ENCODE measurements at places on chromosomes 12 and 14.

GRCh38 chr14:30005114-30005808, 77.6 kb upstream of the PRKD1 start:
- no peak for DNase-seq

- no peak for DNase-seq
These were observed 304.1 kb downstream of the ACSS3 start for GRCh38 chr12:81381951-81382350.

GRCh38 chr12:49920241-49920914, 16.7 kb upstream of the FAIM2 start:
- DNase-seq = no peak

DNA sequence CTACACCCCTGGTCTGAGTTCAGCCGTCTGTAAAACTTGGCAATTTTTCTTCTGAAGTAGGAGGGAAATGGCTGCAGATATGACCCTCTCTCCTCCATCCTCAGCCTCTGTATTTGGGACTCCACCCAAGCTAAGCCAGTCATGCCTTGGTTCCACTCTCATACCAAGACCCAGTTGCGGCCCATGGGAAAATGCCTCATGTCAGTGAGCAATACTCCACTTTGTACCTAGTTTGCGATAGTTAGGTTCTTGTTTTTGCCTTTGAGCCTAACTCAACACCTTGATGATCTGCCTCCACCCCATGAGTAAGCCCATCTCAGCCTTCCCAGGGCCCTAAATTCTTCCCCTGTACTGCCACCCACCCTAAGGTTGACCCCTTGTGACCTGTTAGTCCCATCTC, 143.4 kb downstream of the HMGA2 start:
- DNase-seq = no peak

DNA sequence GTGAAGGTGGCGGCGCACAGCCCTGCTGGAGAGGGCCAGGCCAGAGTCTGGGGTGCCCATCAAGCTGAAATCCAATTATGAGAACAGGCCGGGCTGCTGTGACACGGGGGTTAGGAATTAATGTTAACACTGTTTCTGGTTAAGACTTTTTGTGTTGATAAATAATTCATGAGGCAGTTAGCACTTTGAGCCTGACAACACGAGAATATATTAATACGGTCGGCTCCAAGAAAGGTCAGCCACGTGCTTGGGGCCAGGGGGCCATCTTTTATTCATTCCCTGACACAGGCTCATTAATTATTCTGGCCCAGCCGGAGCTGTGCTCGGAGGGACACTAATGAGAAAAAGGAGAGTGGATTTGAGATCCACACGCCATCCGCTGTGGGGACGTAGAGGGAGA, 45.1 kb downstream of the FBRSL1 start:
- no peak for DNase-seq

GRCh38 chr12:80707126-80707829, at the start of gene MYF6:
Gene MYF6, plus strand, starts transcription at chr12:80707634. Its CDS starts 86 bp downstream, at chr12:80707720.
- DNase-seq = no peak

- no peak for DNase-seq
These were observed 12.5 kb upstream of the MARK3 start for GRCh38 chr14:103372552-103373304.

DNA sequence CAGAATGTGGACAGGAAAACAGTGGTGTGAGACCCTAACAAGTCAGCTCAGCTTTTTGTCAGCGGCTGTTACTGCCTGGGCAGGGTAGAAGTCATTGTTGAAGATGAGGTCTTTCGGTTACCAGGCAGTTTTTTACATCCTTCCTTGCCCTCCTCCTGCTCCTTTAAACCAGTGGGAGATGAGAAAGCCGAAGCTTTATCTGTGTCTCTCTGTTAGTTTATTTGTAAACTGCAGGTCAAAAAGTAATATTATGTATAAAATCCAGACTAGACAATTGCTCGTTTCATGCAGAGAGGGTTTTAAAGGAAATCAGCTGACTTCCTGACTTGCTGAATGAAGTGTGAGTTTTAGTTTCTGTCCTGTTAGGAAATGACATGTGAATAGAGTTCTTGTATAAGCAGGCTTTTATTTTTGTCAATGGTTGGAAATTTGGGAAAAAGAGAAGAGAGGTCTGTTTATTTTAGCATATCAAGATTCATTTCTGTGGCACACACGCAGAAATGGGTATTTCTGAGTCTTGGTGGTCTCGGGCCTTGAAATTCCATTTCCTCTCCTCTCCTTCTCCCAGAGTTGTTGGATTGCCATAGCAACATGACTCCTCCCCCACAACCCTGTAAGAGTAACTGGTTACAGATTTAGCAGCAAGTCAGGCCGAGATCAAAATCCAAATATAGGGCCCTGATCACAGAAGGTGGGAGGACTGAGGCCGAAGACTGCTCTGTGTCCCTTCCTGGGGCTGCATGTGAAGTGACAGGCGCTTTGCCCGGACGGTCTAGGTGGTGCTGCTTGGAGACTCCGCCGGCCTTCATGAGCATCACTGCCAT, 60.8 kb downstream of the SAMD4A start:
- DNase-seq = no peak

DNA sequence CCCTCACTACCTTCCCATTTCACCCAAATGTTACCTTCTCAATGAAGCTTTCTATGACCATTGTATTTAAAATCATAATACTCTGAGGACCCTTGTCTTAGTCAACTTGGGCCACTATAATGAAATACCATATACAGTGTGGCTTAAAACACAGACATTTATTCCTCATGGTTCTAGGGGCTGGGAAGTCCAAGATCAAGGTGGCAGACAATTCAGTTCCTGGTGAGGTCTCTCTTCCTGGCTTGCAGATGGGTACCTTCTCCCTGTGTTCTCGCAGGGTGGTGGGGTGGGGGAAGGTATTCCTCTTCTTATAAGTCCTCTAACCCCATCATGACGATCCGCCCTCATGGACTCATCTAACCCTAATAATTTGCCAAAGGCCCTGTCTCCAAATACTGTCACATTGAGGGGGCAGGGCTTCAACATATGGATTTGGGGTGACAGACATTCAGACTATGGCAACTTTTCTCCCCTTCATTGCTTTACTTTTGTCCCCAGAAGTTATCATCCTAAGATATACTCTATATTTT, 163.7 kb upstream of the PWP1 start:
- DNase-seq = no peak

DNA sequence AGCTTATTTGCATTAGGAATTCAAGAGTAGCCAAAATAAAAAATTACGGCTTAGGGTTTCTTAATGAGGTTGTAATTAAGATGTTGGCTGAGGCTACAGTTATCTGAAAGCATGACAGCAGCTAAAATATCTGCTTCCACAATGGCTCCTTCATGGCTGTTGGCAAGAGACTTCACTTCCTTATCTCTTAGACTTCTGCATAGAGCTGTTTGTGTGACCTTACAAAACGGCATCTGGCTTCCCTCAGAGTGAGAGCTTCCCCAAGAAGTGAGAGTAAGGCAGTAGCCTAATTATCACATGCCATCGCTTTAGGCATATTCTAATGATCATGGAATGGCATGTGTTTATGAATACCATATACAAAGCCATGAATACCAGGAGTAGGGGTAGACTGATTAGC, 57.6 kb downstream of the CCDC59 start:
- DNase-seq = no peak

GRCh38 chr12:130669205-130669557, 46.9 kb downstream of the RIMBP2 start:
- DNase-seq = no peak

DNA sequence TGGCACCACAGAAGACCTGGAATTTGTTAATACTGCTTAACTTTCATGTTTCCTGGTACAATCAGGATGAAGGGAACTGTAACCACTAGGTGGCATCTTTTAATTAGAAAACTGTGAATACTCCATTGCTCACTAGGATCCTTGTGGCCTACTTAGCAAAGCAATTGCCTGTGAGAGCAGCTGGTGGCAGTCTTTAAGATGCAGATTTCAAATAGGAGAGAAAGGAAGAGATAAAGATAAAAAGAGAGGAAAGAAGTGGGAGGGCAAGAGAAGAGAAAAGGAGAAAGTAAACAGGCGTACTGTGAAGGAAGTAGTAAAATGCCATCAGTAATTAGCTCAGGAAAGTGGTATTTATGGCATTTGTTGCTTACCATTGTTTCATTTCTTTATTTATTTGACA, 114.5 kb downstream of the RAD51B start:
- no peak for DNase-seq

DNA sequence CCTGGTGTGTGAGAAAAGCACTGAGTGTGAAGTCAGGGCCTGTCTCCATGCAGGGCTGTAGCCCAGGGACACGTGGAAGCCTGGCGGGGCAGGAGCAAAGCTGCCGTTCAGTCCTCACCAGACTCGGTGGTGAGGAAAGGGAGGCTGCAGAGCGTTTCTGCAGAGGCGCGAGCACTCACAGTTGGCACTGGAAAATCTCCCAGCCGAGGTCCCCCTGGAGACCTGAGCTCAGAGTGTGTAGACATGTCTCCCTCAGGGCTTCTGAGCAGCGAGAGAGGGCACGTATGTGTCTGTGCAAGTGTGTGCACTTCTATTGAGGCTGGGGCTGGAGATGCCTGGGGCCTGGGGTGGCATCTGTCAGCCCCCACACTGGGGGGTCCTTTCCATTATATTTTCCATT, 11.0 kb upstream of the HHIPL1 start:
- no peak for DNase-seq

DNA sequence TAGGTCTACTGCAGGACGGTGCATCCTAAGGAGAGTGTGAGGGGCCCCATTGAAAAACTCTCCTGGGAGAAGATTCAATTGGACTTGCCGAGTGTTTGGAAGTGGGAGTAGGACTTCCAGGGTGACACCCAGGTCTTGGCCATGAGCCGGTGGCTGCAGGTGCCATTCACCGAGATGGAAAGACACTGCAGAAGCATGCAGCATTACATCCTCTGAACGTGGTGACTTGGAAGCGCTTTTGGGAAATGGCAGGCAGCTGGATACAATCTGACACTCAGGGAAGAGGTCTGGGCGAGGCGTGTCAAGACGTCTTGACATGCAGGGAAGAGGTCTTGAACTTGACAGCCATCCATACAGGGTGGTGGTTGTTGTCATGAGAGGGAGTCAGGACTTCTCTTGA, 126.9 kb downstream of the PAPOLA start:
- DNase-seq = no peak

- no peak for DNase-seq
These were observed 15.8 kb upstream of the CPNE8 start for GRCh38 chr12:38921025-38921677.

GRCh38 chr12:80195737-80196136, 96.4 kb downstream of the OTOGL start:
- DNase-seq = no peak

- no peak for DNase-seq
These were observed 272.7 kb upstream of the DIO3 start for GRCh38 chr14:101288436-101289229.

- no peak for DNase-seq
These were observed 22.9 kb downstream of the KIF21A start for GRCh38 chr12:39420043-39420442.

- no peak for DNase-seq
These were observed 78.8 kb upstream of the SLC38A4 start for GRCh38 chr12:46904406-46905238.

DNA sequence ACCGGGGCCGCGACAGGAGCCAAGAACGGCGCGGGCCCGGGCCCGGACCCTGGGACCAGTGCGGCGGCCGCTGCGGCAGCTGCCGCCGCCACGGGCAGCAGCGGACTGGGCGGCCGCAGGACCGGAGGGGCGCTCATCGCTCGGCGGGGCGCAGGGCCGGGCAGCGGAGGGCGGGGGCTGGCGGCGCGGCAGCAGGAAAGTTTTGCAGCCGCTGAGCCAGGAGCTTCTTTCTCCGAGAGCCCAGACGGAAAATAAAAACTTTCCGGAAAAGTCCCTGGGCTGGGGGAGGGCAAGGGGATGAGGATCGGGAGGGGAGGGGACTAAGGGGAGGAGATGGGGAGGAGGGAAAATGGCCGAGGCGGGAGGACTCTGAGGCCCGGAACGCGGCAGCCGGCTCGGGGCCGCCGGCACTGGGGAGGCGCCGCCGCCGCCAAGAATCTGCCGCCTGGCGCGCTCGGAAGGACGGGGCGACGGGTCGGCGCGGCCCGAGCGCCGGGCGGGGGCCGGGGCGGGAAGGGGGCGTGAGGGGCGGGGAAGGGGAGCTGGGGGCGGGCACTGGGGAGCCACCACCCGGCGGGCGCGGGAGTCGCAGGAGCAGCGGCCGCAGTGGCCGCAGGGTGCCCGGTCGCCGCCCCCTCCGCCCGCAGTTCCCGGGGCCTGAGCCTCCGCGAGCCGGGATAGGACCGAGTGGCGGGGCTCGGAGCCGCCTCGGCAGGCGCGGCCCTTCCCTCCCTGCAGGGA, at the start of gene PRKD1:
TSS of gene PRKD1 (minus strand) at position 472 of the 741 bp plus-strand sequence.
- DNase-seq = no peak

GRCh38 chr14:100530270-100531072, 56.7 kb downstream of the BEGAIN start:
- no peak for DNase-seq

DNA sequence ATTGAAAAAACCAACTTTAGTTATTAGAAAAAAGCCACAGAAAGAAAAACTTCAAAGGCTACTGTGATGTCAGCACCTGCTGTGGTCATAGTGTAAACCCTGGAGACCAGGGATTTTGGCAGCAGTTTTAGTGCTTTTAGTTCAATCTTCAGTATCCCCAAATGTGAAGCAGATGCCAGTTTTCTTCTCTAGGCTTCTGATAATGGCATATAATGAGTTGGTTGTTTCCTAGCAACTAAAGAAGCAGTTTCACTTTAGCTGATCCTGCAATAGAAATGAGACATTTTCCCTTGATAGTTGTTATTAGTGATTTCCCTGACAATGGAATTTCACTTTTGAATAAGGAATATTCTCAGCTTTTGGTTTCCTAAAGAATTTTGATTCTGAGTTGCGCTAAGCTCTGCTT, 131.2 kb downstream of the NUBPL start:
- DNase-seq = no peak

DNA sequence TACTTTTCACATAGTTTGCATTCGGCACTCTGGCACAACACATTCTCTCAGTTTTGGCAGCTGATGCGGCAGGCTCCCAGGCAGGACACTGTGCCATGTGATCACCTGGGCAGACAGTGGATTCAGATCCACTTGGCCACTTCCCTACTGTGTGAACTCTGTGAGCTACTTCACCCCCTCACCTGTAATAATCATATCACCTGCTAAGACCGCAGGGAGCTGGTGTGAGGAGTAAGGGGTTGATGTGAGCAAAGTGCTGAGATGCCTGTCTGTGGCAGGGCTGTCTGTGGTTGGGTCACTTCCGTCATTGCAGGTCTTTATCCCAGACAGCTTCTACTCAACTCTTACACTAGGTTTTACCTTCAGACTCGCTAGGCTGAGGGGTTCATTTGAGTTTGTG, 50.4 kb upstream of the AMN start:
- DNase-seq = no peak

GRCh38 chr14:71647086-71647784, 285.0 kb upstream of the RGS6 start:
- no peak for DNase-seq

- DNase-seq = no peak
These were observed 34.3 kb downstream of the DHRS2 start for GRCh38 chr14:23670481-23670880.

GRCh38 chr14:29857551-29857950, 70.1 kb downstream of the PRKD1 start:
- DNase-seq = no peak

- no peak for DNase-seq
These were observed 119.7 kb upstream of the PDE3A start for GRCh38 chr12:20248646-20249045.
